Activated CD4-positive, alpha-beta T cell treated with anti-CD3 and anti-CD28 coated beads, Interleukin-10, Interleukin-2, amounts not matched to agents 100 ng/mL and 50 ng/mL, durations not matched to agents 16 hours and 8 hours (primary cell): ENCODE measurements at places on chromosomes 4 and X.

DNA sequence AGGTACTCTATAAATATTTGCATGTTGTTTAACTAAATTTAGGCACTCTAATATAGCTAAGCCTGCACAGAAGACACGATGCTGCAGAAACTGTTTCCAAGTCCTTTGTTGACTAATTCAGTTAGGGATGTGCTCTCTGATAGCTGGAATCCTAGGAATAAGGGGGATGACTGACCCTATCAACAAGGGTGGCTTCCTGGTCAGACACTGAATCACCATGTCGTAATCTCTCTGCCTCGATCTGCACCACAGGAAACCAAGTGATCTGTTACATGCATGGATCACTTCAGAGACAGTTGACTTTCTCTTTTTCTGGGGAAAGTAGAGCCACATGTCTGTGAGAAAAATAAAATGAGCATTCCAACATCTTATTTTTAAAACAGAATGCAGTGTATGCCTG, 169.1 kb downstream of the GUCY2F start:
- DNase-seq: no peak

DNA sequence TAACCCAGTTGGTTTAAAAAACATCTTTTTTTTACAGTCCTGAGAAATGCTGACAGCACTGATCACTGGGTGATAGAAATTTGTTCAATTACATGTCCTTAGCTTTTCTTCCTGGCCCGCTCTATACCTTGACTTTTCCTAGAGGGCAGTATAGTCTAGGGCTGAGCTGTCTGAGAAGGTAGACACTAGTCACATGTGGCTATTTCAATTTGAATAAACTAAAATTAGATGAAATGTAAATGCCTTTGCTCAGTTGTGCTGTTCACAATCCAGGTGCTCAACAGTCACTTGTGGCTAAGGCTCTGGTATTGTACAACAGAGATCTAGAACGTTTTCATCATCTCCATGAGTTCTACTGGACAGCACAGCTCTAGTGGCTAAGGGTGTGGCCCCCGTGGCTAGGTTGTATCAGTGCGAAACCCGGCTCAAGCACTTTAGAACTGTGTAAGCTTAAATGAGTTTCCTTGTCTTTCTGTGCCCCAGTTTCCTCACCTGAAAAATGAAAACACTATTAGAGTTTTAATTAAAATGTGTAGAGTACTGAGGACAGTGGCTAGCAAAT, 111.6 kb upstream of the WDR17 start:
- peak; percentile 15 for DNase-seq

GRCh38 chr4:188992706-188993105, 853.5 kb downstream of the TRIML1 start:
- no peak for DNase-seq

- no peak for DNase-seq
Measured at GRCh38 chrX:152520653-152521052, 69.5 kb upstream of the GABRA3 start.

- DNase-seq: no peak
Measured at GRCh38 chr4:48667148-48667547, 112.9 kb downstream of the FRYL start.

GRCh38 chr4:56654238-56654632, 26.9 kb downstream of the HOPX start:
- peak; percentile 19 for DNase-seq

- DNase-seq: no peak
Measured at GRCh38 chrX:35858906-35859305, 60.6 kb upstream of the CFAP47 start.

DNA sequence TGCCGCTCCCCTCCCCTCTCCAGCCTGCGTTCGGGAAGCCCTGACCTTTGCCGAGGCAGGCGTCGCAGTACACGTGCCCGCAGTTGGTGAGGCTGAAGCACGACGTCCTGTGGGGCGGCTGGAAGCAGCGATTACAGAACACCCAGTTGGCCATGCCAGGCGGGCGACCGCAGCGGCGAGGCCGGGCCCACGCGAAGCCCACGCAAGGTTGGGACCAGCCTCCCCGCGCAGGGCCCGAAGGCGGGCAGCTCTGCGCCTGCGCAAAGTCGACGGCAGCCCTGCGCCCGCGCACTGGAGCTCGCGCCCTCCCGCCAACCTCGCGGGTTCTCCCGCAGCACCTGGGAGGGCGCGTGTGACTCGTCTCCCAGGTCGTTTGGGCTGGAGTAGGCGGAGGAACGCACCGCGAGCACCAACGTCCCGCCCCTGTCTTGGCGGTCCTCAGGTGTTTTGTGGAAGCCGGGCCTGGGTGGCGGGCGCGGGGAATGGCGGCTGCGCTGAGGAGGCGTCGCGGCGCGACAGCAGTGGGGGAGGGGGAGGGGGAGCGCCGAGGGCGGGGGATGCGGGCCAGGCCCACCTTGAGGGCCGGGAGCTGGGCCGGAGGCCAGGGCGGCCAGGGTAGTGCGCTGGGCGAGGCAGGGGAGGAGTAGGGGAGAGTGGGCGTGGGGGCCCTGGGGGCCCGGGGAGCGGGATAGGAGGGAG, at the start of gene RNF212:
Gene RNF212 (minus strand): TSS at position 254 of the 699 bp plus-strand sequence. CDS start 100 bp downstream, at position 154.
- DNase-seq: peak; percentile 23

GRCh38 chrX:8349816-8350544, 114.7 kb upstream of the VCX3B start:
- DNase-seq: no peak

DNA sequence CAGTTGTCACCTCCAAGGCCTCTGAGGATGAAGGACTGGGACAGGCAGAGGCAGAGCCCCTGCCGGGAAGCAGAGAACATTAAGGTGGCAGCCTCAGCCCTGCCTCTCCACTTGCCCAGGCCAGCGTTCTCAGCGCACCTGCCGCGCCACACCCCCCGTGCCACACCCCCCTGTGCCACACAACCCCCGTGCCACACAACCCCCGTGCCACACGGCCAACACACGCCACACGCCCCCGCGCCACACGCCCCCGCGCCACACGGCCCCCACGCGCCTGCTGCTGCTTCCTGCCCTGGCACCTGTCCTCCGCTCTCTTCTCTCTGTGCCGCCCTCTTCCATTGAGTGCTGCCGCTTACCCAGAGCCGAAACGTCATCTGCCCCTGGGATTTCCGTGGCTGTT, 58.0 kb upstream of the ZFP42 start:
- DNase-seq: no peak

GRCh38 chrX:72573158-72573511, 492 bp upstream of the HDAC8 start:
- no peak for DNase-seq

DNA sequence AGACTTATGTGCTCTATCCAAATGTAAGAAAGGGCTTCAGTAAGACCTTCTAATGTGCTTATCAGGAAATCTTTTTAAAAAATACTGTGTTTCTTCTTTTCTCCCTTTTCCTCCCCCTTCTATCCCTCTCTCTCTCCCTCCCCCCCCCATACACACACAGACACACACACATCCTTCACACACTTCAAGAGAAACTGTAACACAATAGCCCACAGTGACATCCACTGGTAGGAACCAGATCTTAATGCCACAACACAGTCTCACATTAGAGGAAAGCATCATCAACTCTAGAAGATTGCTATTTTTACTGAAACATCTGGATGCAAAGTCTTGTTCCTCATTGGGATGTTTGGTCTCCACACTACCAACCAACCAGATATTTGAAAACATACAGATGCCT, 4.6 kb downstream of the PCDH19 start:
- no peak for DNase-seq

GRCh38 chrX:132393485-132393884, 95.4 kb downstream of the MBNL3 start:
- no peak for DNase-seq

DNA sequence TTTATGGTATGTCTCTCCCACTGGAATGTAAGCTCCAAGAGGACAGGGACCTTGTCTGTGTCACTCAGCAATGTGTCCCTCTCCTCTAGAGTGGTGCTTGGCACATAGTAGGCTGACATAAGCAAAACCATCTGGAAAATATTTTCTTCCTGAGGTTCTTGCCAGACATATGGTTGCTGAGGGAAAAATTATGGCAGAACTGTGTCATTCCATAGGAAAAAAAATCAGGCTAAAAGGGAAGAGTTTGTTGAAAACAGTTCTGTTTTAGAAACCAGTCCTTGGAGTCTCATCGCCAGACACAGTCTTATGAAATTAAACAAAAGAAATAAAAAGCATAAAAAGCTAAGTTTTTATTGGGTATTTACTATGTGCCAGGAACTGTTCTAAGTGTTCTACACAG, 60.9 kb downstream of the RTL9 start:
- DNase-seq: no peak

- no peak for DNase-seq
Measured at GRCh38 chr4:176981074-176981473, 188.4 kb upstream of the VEGFC start.

- peak; percentile 22 for DNase-seq
Measured at GRCh38 chr4:144647095-144647561, 1.2 kb downstream of the HHIP start.

DNA sequence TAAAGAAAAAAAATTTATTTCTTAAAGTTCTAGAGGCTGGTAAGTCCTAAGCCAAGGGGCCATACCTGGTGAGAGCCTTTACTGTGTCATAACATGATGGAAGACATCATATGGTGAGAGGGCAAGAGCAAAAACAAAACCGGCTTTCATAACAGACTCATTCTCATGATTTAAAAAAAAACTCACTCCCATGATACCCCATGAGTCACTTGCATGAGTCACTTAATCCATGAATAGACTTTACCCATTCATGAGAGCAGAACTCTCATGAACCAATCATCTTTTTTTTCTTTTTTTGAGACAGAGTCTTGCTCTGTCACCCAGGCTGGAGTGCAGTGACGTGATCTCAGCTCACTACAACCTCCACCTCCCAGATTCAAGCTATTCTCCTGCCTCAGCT, 369.7 kb upstream of the DIAPH2 start:
- DNase-seq: peak; percentile 27

DNA sequence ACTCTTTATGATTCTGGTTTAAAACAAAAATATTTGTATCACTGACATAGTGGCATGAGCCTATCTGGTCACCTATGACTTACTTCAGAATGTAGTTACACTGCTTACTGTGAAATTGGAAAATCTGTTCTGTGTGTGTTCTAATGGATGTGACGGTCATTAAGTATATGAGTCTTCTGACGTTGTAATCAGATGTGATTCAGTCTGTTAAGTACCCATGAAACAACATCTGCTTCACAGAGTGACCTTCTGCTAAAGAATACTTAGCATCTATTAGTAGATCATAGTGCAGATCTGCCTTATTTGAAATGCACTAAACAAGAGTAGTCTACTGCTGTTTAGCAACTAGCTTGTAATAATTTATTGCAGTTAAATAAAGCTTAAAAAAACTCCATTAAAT, 317.1 kb downstream of the DCTD start:
- DNase-seq: no peak

- peak; percentile 22 for DNase-seq
Measured at GRCh38 chr4:67727124-67727850, 26.3 kb upstream of the UBA6 start.

- no peak for DNase-seq
Measured at GRCh38 chr4:15714141-15714540, 11.3 kb downstream of the BST1 start.

DNA sequence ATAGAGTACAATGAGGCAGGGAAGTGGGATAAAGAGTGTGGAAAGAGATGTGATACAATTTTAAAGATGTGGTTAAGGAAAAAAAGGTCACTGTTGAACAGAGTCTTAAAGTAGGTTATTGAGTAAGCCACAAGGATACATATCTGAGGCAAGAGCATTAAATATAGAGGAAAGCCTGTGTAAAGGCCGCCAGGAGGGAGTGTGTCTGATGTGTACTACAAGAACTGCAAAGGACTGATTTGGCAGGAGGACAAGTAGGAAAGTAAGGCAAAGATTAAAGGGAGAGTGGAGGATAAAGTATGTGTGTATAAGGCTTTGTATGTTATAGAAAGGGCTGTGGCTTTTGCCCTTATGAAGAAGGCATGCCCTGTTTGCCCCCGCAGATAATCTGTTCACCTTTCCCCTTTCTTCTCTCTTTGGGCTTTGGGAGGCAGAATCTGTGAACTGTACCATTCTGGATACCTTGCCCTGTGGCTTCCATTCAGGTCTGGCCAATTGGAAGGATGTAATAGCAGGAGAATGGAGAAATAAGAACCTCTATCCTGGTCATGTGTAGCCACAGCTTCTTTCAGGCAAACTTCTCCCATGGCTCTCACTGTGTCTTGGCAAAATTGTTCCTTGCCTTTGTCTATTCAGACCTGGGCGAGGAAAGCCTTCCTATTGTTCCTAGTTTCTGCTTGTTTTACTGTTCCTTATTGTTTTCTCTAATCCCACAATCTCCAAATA, 68.9 kb upstream of the FAM47B start:
- no peak for DNase-seq

DNA sequence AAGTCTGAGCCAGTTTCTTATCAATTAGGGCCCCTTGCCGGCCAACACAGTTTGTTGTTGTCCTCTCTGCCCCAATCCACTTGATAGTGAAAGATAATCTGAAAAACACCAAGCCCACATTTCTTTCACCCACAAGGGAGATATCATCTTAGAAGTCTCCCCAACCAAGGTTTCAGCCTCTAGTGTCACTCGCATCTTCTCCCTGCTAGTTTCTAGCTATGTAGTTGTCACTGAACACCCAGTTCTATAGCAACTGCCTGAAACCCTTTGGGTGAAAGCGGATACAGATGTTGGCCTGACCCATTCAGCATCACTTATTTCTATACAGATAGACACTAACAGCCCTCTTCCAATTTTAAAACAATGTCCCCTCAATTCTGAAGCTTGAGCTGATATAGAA, 116.3 kb downstream of the BMP15 start:
- no peak for DNase-seq

GRCh38 chr4:123930996-123931395, 534.4 kb downstream of the SPRY1 start:
- no peak for DNase-seq

DNA sequence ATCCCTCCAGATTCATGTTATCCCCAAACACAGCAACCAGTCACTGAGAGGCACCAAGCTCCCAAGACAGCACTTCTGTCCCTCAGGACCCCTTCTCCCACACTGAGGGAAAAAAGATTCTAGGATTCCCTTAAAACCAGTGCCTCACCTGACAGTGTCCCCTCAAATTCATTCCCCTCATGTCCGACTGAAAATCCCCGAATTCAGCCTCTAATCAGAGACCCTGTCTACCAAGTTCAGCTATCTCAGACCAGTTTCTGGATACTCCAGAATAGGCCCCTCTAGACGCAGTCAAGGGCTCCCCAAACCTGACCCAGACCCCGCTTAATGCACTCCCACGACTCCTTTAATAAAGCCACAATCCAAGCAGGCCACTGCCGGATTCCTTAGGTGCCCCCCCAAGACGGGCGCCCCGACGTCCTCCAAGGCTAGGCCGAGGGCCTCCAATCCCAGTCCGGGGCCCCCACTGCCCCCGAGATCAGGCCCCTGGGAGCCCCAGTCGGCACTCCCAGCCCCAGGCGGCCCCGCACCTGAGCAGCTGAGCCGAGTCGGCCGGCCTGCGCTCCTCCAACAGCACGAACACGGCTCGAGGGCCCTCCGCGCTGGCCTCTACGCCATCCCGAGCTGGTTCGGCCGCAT, 457 bp downstream of the TFE3 start:
- DNase-seq: no peak

DNA sequence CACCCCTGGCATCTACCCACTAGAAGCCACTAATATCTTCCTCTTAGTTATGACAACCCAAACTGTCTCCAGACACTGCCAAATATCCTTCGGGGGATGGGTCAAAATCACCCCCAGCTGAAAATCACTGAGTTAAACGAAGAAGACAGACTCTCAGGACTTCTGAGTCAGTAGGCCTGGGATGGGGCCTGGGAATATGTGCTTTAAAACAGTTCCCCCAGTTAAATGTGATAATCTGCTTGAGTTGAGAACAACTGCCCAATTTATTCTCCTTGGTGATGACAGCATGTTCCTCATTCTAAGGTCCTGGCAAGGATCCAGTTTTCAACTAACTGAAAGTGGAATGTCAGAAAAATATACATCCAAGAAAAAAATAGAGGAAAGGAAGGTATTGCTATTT, 52.4 kb downstream of the CBLL2 start:
- DNase-seq: no peak
